Mammary epithelial cell (primary cell): ENCODE measurements at places on chromosomes 6 and 20. TPM values are rescaled to one million over a fixed set of nuclear protein-coding genes. Genes with fewer than 3 reads are reported as not detected.

- DNase-seq, result peak; percentile 59
Measured at GRCh38 chr6:129659590-129660345, 50.2 kb downstream of the ARHGAP18 start.

DNA sequence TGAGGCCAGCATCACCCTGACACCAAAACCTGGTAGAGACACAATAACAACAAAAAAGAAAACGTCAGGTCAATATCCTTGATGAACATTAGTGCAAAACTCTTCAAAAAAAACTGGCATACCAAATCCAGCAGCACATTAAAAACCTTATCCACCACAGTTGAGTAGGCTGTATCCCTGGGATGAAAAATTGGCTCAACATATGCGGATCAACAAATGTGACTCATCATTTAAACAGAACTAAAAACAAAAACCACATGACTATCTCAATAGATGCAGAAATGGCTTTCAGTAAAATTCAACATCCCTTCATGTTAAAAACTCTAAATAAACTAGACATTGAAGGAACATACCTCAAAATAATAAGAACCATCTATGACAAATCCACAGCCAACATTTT is 59.6 kb upstream of the PHIP start:
- DNase-seq, result no peak

GRCh38 chr20:62952373-62952967 is at the start of gene SLC17A9:
TSS of gene SLC17A9 (plus strand) at chr20:62952709. CDS start at chr20:62952831, 122 bp downstream.
- no peak for DNase-seq

DNA sequence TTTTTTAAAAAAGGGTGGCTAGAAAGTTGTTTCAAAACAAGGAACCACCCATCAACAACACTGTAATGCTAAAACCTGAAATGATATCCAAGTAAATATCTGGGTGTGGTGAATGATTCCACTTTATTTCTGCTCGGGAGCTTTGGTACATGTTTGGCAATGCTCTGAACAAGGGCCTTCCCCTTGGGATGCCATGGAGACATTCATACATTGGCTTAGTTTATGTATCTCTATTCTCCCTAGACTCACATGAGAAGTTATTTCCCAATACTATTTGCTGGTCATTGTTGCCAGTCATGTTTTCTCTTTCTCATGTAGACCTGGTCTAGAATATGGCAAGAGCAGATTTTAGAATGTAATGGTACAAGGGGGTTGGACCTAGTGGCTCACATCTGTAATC is 22.9 kb downstream of the ADTRP start:
- DNase-seq, result no peak

The KCNK16 gene
- not detected in 2 replicates for total RNA-seq

GRCh38 chr6:125477156-125477555 is 175.4 kb upstream of the HDDC2 start:
- DNase-seq, result no peak

DNA sequence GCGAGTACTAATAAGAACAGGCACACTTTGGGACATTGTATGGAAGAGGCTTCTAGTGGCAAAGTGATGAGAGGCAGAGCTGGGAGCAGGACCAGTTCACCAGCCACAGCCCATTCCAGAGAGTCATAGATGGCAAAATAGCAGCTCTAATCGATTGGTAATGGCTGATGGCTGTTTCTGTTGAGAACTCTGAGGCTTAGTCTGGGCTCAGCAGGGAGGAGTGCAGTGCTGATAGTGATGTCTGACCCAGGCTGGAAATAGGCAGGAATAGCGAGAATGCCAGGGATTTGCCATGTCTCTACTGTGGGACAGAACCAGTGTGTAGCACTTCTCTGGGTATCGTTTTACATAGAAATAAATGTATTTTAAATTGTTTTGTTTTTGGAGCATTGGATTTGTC is 620.0 kb upstream of the FLRT3 start:
- DNase-seq, result no peak

- no peak for DNase-seq
Measured at GRCh38 chr6:159095616-159096015, 50.8 kb upstream of the TAGAP start.

The ROS1 gene
- 0.67 and 1.5 TPM in 2 replicates for total RNA-seq

GRCh38 chr6:142935553-142936517 is 9.1 kb downstream of the HIVEP2 start:
- no peak for DNase-seq

- peak; percentile 68 for DNase-seq
Measured at GRCh38 chr6:75748743-75749538, at the start of gene MYO6. TSS of gene MYO6 (plus strand) at chr6:75749239. CDS start at chr6:75817548, 68,309 bp downstream.

- DNase-seq, result no peak
Measured at GRCh38 chr6:108610270-108610839, 49.6 kb downstream of the FOXO3 start.

The ZNF165 gene
- 6.5 and 10.6 TPM in 2 replicates for total RNA-seq

GRCh38 chr6:34143196-34143883 is 2.5 kb downstream of the GRM4 start:
- no peak for DNase-seq

DNA sequence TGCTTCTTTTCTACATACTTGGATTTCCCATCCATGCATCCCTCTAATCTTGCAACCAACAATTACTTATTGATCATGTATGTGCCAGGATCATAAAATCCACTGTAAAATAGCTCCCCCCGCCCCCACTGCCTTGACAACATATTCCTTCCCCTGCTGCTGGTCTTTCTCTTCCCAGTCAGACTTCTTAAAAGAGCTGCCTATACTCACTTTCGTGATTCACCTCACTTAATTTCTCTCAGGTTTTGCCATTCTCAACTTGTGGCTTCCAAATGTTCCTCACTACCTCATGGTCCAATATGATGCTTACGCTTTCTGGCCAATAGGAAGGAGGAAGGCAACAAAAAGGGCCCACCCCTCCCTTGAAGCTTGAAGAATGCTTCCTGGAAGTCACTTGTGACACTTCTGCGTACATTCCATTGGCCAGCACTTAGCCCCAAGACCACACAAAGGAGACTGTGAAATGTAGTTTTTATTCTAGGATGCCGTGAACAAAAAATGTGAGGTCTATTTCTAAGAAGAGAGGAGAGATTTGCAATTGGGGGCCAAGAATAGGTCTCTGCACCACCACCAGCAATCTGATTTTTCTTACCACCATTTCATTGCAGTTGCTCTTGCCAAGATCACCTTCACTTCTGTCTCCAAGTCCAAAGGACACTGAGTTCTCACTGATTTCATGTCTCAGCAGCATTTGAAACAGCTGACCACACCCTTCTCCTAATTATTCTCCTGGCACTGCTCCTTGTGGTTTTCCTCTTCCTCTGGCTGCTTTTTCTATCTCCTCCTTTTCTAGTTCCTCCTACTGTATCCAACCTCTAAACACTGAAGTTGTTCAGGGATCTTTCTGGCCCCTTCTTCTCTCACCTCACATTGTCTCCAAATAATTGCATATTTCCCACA is 30.8 kb downstream of the CD164 start:
- peak; percentile 32 for DNase-seq

The RPS6KA2 gene
- 48.8 and 99.1 TPM in 2 replicates for total RNA-seq

The MRPL18 gene
- total RNA-seq, result 58.0 TPM

DNA sequence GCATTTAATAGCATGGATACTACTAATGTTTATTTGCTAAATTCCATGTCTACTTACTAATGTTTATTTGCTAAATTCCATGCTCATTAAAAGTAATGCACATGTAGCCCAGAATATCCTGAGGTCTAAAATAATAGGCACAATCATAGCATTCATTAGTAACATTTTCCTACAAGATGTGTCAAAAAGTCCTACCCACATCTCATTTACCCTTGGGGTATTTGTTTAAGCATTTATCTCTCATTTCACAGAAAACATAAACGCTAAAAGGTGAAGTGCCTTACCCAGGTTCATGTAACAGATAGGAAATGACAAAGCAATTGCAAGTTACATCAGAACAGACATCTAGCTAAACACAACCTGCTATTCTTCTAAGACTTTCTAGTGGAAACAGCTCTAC is 457.1 kb downstream of the HACE1 start:
- DNase-seq, result no peak

- no peak for DNase-seq
Measured at GRCh38 chr6:142784344-142784743, 160.6 kb downstream of the HIVEP2 start.

GRCh38 chr20:49907405-49908257 is 7.7 kb downstream of the SPATA2 start:
- no peak for DNase-seq

The MYBL2 gene
- 1.8 TPM for total RNA-seq

DNA sequence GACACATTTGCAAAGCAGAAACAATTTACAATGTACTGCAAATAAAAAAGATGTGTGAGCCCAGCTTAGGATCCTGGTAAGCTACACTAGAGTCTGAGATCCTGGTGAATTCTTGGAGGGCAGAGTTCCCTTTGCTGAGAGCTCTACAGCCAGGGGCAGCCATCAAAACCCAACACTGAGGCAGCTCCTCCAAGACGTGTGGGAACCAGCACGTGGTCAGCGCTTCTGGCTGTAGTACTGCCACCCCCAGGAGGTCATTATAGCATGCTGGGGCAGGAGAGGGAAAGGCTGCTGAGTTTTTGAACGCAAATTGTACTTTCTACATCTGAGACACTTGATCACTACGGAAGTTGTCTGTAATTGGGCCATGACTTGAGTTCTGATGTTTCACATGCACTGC is 131.5 kb downstream of the INSM1 start:
- no peak for DNase-seq

GRCh38 chr20:45949542-45950329 is 15.3 kb downstream of the PCIF1 start:
- no peak for DNase-seq

The RSPO4 gene
- total RNA-seq, result not detected

- no peak for DNase-seq
Measured at GRCh38 chr6:133937909-133938308, 15.1 kb upstream of the TBPL1 start.

DNA sequence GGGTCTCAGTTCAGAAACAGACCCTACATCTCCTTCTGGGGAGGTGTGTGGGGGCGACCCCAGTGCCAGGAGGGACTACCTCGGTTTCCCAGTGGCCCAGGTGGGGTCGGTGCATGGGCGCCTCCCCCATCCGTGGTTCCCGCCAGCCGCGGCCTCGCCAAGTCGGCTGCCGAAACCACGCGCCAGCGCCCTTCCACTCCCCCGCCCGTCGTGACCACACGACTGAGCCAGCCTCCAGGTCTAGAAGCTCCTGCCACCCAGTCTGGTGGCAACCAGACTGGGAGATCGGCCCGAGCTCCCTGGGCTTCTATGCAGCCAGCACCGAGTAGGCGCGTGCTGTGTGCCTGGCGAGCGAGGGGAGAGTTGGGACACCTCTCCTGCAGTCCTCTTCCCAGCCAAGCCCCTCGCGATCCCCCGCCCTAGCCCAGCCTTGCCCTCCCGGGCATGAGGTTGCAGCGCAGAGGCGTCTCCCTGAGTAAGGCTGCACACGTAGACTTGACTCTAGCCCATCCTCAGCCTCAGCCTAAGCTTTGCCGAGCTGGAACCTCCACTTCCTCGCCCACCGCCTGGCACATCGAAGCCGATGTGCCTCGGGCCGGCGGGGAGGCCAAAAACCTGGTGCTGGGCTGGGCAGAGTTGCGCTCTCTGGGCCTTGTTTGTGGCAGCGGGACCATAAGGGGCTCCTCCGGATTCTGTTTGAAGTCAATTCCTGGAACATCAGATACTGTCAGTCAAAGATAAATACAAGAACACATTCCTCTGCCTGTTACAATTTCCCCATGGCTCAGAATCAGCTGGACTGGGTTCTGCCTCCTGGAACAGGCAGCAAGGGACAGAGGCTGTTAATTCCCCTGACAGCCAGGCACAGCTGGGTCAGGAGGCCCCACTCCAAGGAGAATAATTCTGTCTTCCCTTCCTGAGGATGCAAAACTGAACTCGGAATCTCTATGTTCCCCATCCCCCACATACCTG is 1.5 kb upstream of the CPNE5 start:
- DNase-seq, result no peak

The RAB44 gene
- 0.16 TPM in 1 of 2 replicates, not detected in the other for total RNA-seq

- DNase-seq, result no peak
Measured at GRCh38 chr6:118917546-118918328, 17.2 kb downstream of the MCM9 start.

GRCh38 chr6:68186870-68187269 is 448.2 kb upstream of the ADGRB3 start:
- no peak for DNase-seq

The ZC2HC1B gene
- total RNA-seq, result not detected in 2 replicates

- no peak for DNase-seq
Measured at GRCh38 chr20:44255942-44256341, 8.8 kb downstream of the GDAP1L1 start.

The BMP5 gene
- not detected in 2 replicates for total RNA-seq
